ENCODE measurements at places on chromosomes 5 and 9.

GRCh38 chr9:128687453-128687852 lies 1.6 kb upstream of the SET start:
- DNase-seq: no peak

- DNase-seq: no peak
Measured at GRCh38 chr5:142782976-142783530, 12.9 kb downstream of the ARHGAP26 start.

GRCh38 chr9:134525841-134526583 lies 115.6 kb upstream of the COL5A1 start:
- DNase-seq: no peak

GRCh38 chr5:110371011-110371724 lies 355.3 kb downstream of the TMEM232 start:
- DNase-seq: no peak

- DNase-seq: no peak
Measured at GRCh38 chr5:85646036-85646435, 971.7 kb upstream of the COX7C start.

DNA sequence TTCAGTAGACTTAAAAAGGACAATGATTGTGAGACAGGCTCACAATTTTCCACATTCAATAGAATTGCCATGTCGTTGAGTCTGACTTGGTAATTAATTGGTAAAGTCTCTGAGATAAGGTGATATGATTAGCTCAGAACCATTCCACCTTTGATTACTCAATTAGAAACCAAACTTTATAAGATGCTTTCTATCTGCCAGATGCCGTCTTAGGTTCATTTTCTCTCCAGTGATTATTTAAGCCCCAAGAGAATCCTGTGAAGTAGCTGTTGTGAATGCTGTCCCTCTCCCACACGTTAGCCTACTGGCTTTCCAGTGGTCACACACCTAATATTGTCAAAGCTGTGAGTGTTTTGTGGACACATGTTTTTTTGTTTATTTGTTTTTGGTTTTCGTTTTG lies 528.9 kb upstream of the ZNF462 start:
- no peak for DNase-seq
